Natural killer cell (primary cell): ENCODE measurements at places on chromosomes 7 and 10.

DNA sequence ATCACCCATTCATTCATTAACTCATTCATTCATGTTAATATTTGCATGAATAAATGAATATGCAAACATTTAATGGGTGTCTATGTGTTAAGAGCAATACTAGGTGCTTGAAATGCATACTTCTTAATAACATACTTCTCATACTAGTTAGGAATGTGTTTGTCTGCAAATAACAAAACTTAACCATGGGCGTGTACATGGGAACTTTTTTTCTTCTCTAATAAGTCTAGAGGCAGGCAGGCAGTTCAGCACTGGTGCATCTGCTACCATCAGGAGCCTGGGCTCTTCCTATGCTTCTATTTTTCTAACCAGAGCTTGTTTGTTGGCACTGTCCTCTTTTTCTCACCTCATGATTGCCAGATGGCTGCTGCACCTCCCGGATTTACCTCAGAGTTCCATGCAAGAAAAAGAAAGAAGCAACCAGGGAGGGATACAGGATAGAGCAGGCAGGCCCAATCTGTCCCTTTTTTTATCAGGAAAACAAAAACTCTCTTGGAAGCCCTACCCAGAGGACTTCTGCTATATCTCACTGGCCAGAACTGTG, 22.7 kb downstream of the CDHR3 start:
- DNase-seq = no peak

GRCh38 chr10:80168162-80168511, 35.6 kb downstream of the PLAC9 start:
- DNase-seq = no peak

DNA sequence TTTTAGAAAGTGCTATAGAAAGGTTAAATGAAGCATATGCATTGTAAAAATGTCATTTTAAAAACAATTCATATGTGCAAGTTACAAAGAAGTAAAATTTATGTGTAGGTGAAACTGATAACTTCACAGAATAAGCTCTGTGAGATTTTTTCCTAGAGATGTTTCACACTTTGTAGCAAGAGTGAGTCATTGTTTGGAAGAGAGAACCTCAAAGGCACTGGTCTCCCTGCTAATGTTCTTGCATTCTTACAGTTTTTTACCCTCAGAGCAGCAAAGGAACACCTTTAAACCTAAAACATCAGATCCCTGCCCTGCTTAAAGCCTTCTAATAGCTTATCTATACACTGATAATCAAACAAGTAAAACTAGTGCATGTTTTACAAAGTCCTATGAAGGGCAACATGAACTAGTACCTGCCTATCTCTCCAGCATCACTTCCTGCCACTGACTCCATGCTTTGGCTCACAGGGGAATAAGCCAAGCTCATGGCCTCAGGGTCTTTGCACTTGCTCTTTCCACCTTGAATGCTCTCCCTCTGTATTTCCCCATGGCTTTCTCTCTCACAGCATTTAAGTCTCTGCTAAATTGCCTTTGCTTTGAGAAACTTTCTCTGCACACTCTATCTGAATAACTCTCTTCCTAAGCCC, 997.0 kb downstream of the GATA3 start:
- DNase-seq = no peak

- no peak for DNase-seq
These were observed 34.2 kb upstream of the TCF7L2 start for GRCh38 chr10:112915590-112916572.

- DNase-seq = no peak
These were observed 13.5 kb downstream of the GCC1 start for GRCh38 chr7:127571741-127572505.

GRCh38 chr10:65292551-65292950, 1633.3 kb upstream of the LRRTM3 start:
- no peak for DNase-seq
